ENCODE measurements at places on chromosomes 5 and 9.

GRCh38 chr5:119435436-119436132 is 16.7 kb upstream of the HSD17B4 start:
- no peaks in the 10 kb centered on the region for H3K36me3 ChIP-seq
- peaks cover 22% of the 10 kb centered on the region for H3K27me3 ChIP-seq
- no peaks in the 10 kb centered on the region for H3K4me1 ChIP-seq
- DNase-seq, result peak; percentile 55
- no peak overlapping the region for H3K4me3 ChIP-seq
- no peak overlapping the region for H3K27ac ChIP-seq

DNA sequence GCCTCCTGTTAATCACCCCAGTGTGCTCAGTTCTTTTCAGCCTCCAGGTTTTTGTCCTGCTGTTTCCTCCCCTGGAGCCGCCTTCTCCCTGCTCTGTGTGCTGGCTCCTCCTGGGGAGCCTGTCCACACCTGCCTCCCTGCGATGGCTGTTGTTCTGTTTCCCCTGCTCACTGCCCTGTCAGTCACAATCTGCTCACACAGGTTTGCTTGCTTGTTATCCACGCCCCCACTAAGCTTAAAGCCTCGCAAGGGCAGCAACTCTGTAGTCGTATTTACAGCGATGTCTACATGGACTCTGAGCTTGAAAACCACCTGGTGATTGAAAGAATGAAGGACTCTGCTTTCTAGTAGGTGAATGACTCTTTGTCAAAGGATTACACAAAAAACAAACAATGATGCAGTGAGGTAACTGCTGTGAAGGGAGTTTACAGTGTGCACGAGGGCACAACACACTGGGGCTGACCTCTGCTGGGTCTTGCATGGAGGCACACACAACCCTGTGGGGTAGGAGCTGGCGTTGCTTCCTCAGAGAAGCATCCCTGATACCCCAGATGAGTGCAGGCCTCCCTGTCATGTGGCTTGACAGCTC is 39.6 kb upstream of the TEX48 start:
- peaks cover 43% of the 10 kb centered on the region for H3K4me1 ChIP-seq
- no peak for DNase-seq

- no peak overlapping the region for H3K27ac ChIP-seq
- no peak for DNase-seq
- H3K4me3 ChIP-seq, result no peak overlapping the region
- H3K4me1 ChIP-seq, result no peaks in the 10 kb centered on the region
Measured at GRCh38 chr9:33233626-33234342, 6.2 kb upstream of the SPINK4 start.

GRCh38 chr9:110175275-110175968 is 32.5 kb downstream of the C9orf152 start:
- H3K27ac ChIP-seq, result no peak overlapping the region
- no peaks in the 10 kb centered on the region for H3K36me3 ChIP-seq
- H3K4me3 ChIP-seq, result no peak overlapping the region
- H3K4me1 ChIP-seq, result no peaks in the 10 kb centered on the region

DNA sequence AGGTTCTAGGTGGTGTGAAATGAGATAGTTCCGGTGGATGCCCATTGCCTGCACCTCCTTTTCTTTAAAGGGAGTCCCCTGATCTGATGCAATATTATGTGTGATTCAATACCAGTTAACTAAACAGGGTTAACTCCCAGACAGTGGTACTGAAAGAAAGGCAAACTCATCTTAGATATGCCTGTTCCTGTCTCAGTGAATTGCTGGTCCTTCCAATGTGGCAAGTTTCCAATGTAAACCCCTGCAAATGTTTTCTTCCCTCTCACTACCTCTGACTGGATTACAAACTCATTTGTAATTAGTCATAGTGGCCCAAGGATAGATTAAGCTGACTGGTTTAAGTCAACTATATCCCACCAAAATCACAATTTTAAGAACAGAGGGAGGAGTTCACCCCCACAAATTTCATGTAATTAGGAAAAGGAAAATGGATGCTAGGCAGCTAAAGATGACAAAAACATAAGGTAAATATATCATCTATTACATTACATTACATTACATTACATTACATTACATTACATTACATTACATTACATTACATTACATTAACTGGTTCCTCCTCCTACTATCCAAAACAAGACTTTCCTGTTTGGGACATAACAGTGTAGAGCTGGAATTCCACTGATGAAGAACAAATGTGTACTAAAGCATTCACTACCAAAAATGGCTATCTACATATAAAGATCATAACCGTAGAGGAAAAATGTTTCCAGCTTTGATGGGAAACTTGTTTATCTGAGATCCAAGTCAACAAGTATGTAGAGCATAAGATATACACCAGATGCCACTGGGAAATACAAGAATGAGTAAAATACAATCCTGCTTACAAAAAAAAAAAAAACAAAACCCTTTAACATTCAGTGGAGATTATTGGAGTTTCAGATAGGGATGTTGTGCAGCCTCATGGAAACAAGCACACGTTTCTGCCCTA is 121.5 kb upstream of the SNX2 start:
- H3K36me3 ChIP-seq, result no peaks in the 10 kb centered on the region
- no peak for DNase-seq
- no peaks in the 10 kb centered on the region for H3K27me3 ChIP-seq
- no peak overlapping the region for H3K27ac ChIP-seq
- H3K4me3 ChIP-seq, result no peak overlapping the region

GRCh38 chr5:17359451-17360011 is 138.5 kb upstream of the TAF11L2 start:
- no peaks in the 10 kb centered on the region for H3K4me1 ChIP-seq
- H3K27me3 ChIP-seq, result no peaks in the 10 kb centered on the region
- no peak overlapping the region for H3K27ac ChIP-seq
- no peak for DNase-seq
- no peak overlapping the region for H3K4me3 ChIP-seq

- peaks cover 38% of the 10 kb centered on the region for H3K4me1 ChIP-seq
- DNase-seq, result no peak
- H3K4me3 ChIP-seq, result no peak overlapping the region
Measured at GRCh38 chr5:68224509-68225187, 9.1 kb downstream of the PIK3R1 start.

DNA sequence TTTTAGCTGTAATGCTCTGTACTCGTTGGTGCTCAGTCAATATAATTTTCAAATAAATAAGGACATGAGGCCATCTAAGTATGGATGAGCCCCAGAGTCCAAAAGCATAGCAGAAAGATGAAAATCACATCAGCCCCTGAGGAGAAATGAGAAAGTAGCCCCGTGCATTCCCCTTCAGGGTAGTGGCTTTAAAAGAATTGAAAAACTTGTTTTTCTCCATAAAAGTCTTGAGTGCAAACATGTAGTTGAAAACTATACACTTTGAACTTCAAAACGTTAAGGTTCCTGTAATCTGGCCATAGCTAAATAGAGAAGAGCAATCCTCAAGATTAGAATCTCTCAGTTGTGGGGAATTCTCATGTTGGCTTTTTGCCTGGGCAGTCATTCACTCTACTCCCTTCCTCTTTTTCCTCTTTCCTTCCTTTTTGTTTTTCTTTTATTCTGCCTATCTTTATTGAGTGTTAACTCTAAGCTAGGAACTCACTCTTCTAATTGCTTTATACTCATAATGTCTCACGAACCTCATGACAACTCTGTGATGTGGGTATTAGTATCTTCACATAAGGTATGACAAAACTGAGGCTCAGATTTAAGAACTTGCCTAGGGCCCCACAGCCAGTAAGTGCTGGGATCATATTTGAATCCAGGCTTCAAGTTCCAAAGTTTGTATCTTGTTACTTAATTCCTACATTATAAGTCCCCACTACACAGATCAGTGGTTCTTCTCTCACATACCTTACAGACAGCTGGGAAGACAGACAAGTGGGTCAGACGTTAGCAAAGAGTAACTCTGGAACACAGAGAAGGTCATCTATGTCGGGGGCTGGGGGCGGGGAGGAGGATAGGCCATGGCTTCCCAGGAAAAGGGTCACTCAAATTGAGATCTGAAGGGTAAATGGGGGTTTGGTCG is 46.4 kb upstream of the ABCA1 start:
- no peak overlapping the region for H3K27ac ChIP-seq
- DNase-seq, result no peak
- H3K4me1 ChIP-seq, result no peaks in the 10 kb centered on the region

DNA sequence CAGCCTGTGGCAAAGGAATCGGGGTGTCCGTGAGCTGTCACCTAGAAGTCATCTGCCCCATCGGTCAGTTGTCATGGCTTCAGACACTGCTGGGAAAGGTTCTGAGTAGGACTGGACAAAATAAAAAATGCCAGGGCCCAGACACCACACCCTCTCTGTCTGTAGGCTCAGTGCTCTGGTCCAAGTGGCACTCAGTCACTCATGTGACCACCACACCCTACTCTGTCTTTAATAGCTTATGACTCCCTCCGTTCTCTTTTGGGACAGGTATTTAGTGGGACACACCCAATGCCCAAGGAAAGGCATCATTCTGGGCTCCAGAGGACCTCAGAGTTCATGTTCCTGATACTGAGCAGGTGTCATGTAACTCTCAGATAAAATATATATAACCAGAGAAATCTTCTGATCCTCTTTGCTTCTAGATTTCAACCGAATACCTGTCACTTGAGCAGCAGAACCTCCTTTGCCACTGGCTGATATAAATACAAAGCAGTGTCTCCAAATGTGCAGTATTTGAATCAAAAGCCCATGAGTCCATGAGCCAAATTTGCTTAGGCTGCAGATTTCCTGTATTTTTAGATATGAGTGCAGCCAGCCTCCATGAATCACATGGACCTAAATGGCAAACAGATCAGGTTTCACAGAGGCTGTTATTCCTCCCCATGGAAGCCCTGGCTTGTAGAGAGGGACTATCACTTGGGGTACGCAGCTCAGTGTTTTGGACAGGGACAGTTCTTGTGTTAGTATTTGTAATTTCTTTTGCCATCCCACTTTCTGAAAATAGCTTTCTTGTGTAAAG is 272.0 kb downstream of the ARHGAP26 start:
- no peaks in the 10 kb centered on the region for H3K27me3 ChIP-seq
- peaks cover 29% of the 10 kb centered on the region for H3K36me3 ChIP-seq
- H3K27ac ChIP-seq, result no peak overlapping the region
- no peak overlapping the region for H3K4me3 ChIP-seq
- DNase-seq, result no peak

GRCh38 chr5:132539716-132540115 is 3.6 kb downstream of the IL5 start:
- no peaks in the 10 kb centered on the region for H3K27me3 ChIP-seq
- DNase-seq, result no peak
- no peak overlapping the region for H3K4me3 ChIP-seq
- H3K4me1 ChIP-seq, result no peaks in the 10 kb centered on the region
- H3K36me3 ChIP-seq, result no peaks in the 10 kb centered on the region

GRCh38 chr5:106241409-106241808 is 1429.3 kb downstream of the EFNA5 start:
- H3K27me3 ChIP-seq, result no peaks in the 10 kb centered on the region
- no peak for DNase-seq
- H3K4me3 ChIP-seq, result no peak overlapping the region

DNA sequence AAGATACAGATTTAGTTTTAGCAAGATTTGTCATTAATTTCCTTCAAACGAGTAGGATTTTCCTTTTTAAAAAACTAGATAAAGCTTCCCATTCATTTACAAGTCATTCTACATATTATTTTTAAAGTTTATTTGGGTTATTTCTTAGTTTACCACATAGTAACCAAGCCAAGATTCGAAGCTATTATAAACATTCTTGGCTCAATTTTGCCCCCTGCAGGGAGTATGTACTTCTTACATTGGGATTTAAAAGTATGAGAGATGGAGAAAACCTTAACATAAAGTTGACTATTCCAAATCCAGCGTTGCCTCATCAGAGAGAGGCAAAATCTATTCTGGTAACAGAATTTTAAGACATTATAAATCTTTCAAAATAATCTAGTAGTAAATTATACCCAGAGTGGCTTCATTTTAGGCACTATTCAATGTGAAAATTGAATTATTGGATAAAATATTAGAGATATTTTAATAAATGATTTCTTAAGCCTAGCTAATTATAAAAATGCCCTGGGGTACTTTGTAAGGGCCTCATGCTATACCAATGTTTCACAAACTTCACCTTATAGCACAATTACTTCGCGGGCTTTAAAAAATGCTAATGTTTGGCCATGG is 39.1 kb downstream of the FBN2 start:
- H3K4me3 ChIP-seq, result no peak overlapping the region
- no peaks in the 10 kb centered on the region for H3K27me3 ChIP-seq
- H3K36me3 ChIP-seq, result no peaks in the 10 kb centered on the region
- H3K27ac ChIP-seq, result no peak overlapping the region

GRCh38 chr9:110007477-110008270 is 200.3 kb downstream of the C9orf152 start:
- no peaks in the 10 kb centered on the region for H3K36me3 ChIP-seq
- no peak overlapping the region for H3K27ac ChIP-seq
- peaks cover 3% of the 10 kb centered on the region for H3K27me3 ChIP-seq
- no peak overlapping the region for H3K4me3 ChIP-seq

DNA sequence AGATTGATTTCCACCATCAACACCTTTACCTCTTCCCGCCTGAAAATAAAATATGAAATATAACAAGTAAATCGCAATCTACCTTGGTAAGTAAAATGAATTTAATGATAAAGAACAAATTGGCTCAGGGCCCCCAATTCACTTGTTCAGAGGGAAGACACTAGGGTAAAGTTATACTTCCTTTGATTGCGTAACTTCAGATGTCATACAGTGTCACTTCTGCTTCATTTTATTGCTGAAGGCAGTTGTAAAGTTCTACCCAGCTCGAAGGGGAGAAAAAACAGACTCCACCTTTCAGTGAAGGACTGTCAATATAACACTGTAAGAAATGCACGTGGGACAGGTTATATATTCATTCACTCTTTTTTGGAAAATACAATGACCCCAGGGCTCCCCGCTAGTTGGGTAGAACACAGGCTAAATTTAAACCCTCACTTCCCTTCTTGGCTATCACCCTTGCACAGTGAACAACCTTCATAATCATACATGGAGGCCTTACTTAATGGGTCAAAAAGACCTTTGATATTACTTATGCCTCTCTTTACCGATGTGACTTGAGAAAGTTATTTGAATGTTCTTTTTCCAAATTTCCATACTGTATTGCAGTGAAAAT is 848.8 kb downstream of the MAT2B start:
- DNase-seq, result no peak
- H3K27ac ChIP-seq, result no peak overlapping the region
- no peaks in the 10 kb centered on the region for H3K36me3 ChIP-seq
- H3K27me3 ChIP-seq, result no peaks in the 10 kb centered on the region

DNA sequence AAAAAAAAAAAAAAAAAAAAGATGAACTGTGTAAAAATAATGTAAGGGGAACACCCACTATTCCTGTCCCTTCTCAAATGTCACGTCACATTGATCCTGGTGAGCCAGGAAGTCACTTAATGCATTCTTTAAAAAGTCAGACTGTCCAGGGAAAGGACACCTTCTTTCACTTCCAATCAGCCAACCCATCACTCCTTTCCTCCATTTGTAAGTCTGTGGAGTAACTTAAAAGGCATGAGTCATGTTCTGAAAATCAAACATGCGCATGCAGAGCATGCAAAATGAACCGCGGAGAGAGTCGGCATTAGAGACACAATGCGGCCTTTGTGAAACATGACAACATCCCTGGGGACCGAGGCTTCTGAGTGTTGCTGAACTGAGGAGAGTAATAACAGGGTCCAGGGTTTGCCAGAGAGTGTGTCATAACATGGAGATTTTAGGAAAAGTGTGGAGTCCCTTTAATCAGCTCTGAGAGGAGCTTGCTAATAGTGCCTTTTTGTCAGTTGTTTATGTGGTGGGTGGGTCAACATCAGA is 77.6 kb upstream of the SEMA6A start:
- no peak for DNase-seq
- no peaks in the 10 kb centered on the region for H3K36me3 ChIP-seq
- H3K4me3 ChIP-seq, result no peak overlapping the region
- H3K27me3 ChIP-seq, result no peaks in the 10 kb centered on the region

Data from T-cell (primary cell).